ENCODE measurements at places on chromosomes 12 and 14. TPM values are rescaled to one million over a fixed set of nuclear protein-coding genes. Genes with fewer than 3 reads are reported as not detected.

RNF212B gene
- not detected for total RNA-seq

PRICKLE1 gene
- 25.4 TPM for total RNA-seq

METTL17 gene
- total RNA-seq, result 134 TPM

RPL10L gene
- total RNA-seq, result not detected

ACOT4 gene
- 1.3 TPM for total RNA-seq

MIP gene
- not detected for total RNA-seq

ANKS1B gene
- total RNA-seq, result 60.7 TPM

FAIM2 gene
- total RNA-seq, result 0.13 TPM

C12orf42 gene
- not detected for total RNA-seq

PZP gene
- total RNA-seq, result not detected

KDM2B gene
- total RNA-seq, result 32.1 TPM

OTOGL gene
- 0.13 TPM for total RNA-seq

DNA sequence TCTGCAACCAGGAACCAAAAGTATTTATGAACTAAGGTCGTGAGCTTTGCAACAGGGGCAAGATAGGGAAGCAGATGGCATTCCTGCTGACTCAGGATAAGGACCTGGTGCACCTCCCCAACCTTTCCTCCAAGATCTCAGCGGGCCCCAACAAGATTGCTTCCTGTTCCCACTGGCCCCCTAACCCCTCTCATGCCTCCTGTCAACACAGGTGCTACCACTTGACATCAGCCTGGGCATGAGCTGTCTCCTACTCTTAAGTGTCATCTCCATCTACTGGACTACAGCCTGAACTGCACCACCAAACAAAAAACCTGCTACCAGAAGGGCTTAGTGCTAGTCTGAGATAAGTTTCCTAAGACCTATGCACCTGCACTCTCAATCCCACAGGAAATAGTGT lies 32.7 kb downstream of the MED6 start:
- no peaks in the 10 kb centered on the region for H3K4me1 ChIP-seq
- no peaks in the 10 kb centered on the region for H3K27me3 ChIP-seq
- no peak overlapping the region for H3K4me3 ChIP-seq
- H3K36me3 ChIP-seq, result no peaks in the 10 kb centered on the region
- H3K27ac ChIP-seq, result no peak overlapping the region

DNA sequence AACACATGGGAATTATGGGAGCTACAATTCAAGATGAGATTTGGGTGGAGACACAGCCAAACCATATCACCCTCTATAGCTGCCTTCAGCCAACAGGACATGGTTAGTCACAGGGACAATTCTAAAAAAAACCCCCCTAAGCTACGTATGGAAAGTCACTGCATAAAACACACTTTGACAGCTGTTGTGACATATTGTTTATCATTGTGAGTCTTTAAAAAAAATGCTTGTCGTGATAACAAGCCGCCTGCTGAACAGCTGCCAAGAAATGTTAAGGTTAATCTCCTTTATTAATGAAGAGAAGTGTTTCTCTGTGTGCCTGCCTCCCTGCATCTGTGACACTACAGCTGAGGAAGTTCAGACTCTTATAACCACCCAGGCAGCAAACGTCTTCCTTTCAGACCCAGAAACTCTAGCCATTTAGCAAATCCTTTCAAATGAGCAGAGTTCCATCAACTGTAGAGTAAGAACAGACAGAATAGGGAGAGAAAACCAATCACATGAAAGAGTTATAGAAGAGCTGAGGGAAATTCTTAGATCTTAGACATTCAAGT lies 1459.6 kb upstream of the TMEM132C start:
- no peak overlapping the region for H3K4me3 ChIP-seq
- no peaks in the 10 kb centered on the region for H3K27me3 ChIP-seq
- no peaks in the 10 kb centered on the region for H3K4me1 ChIP-seq
- no peaks in the 10 kb centered on the region for H3K36me3 ChIP-seq

DNA sequence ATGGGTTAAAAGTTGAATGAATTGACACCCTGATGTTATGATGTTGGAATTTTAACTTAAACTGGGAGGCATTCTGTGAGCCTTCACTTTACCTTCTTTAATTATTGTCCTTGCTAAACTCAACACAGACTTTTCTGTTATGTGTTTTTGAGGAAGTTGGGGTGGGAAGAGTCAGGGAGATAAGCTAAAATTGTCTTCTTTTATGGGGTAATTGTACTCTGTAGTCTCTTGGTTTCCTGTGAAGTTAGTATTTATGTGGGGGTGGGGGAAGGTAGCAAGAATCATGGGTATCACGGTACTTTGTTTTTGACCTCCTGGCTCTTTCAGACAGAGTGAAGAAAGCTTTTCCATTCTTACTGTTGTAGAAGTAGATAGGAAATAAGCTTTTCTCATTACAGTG lies 32.9 kb downstream of the RAB21 start:
- H3K27me3 ChIP-seq, result no peaks in the 10 kb centered on the region
- H3K36me3 ChIP-seq, result peaks cover 10% of the 10 kb centered on the region
- no peaks in the 10 kb centered on the region for H3K4me1 ChIP-seq
- DNase-seq, result no peak
- H3K27ac ChIP-seq, result no peak overlapping the region
- no peak overlapping the region for H3K4me3 ChIP-seq

DNA sequence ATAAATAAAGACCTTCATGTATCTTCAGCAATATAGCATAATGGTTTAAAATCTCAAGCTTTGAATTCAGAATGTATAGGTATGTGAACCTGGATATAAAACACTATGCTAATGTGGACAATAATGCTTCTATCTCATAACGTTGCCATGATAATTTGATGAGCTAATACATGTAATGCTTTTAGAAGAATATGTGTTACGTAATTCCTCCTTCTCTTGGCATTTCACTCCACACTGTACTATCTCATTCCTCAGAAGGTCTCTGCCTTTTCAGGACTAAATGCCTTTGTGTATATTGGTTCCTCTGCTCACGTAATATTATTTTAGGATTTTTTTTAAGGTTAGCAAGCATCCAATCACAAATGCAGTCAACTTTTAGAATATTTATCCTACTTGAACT lies 86.5 kb downstream of the FOXA1 start:
- H3K4me3 ChIP-seq, result no peak overlapping the region
- no peaks in the 10 kb centered on the region for H3K27me3 ChIP-seq
- no peak overlapping the region for H3K27ac ChIP-seq
- no peaks in the 10 kb centered on the region for H3K4me1 ChIP-seq
- no peak for DNase-seq
- no peaks in the 10 kb centered on the region for H3K36me3 ChIP-seq

- no peak overlapping the region for H3K27ac ChIP-seq
- H3K36me3 ChIP-seq, result no peaks in the 10 kb centered on the region
- H3K27me3 ChIP-seq, result no peaks in the 10 kb centered on the region
- no peak for DNase-seq
These were observed 70.7 kb upstream of the LMNTD1 start for GRCh38 chr12:25623816-25624215.

DNA sequence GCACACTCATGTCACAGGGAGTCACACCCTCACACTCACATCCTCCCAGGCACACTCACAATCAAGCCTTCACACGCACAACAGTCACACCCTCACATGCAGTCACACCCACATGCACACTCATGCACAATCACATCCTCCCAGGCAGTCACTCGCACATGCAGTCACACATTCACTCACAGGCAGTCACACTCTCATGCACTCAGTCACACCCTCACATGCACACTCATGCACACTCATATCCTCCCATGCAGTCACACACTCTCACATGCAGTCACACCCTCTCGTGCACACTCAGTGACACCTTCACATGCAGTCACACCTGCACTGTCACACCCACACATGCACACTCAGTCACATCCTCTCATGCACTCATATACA lies 12.3 kb downstream of the TMEM179 start:
- H3K4me1 ChIP-seq, result no peaks in the 10 kb centered on the region
- no peak for DNase-seq
- no peaks in the 10 kb centered on the region for H3K27me3 ChIP-seq
- no peak overlapping the region for H3K4me3 ChIP-seq

- H3K27ac ChIP-seq, result no peak overlapping the region
- H3K27me3 ChIP-seq, result no peaks in the 10 kb centered on the region
These were observed 941.5 kb upstream of the MDGA2 start for GRCh38 chr14:48616931-48617330.

GRCh38 chr12:10849425-10849878 lies at the start of gene PRR4:
TSS of gene PRR4 (minus strand) at chr12:10849475. CDS start at chr12:10849437, 38 bp downstream.
- H3K27ac ChIP-seq, result no peak within 1 kb of the TSS
- H3K36me3 ChIP-seq, result no peaks in the 10 kb centered on the region
- no peak within 1 kb of the TSS for H3K4me3 ChIP-seq
- H3K4me1 ChIP-seq, result no peaks in the 10 kb centered on the region
- DNase-seq, result no peak

DNA sequence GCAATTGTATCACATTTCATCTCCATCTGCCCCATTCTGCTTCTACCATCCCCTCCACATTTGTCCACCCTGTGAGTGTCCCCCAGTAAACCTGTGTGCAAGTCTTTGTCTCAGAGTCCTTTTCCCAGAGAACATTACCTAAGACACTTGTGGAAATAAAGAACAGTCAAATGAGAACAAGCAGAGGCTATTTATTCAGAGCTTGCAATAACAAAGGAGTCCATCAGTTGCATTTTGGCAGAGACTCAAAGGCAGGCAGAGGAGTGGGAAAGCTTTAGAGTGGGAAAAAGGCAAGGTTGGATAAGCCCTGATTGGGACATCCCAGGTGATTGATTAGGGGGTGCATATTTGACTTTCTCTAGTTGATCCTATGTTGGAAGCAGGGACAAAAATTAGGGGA lies 18.2 kb upstream of the PPFIBP1 start:
- no peak overlapping the region for H3K27ac ChIP-seq
- H3K4me1 ChIP-seq, result peaks cover 7% of the 10 kb centered on the region
- peak; percentile 55 for DNase-seq
- H3K36me3 ChIP-seq, result no peaks in the 10 kb centered on the region
- no peak overlapping the region for H3K4me3 ChIP-seq

DNA sequence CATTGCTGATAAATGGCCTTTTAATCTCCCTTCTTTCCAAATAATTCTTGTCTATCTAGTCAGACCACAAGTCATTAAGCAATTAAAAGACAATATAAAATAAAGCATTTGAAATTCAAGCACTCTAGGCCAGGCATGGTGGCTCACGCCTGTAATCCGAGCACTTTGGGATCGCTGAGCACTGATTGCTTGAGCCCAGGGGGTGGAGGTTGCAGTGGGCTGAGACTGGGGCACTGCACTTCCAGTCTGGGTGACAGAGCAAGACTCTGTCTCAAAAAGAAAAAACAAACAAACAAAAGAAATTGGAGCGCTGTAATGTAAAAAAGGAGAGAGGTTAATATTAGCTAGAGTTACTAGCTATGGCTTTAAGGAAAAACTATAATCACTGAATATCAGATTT lies 30.5 kb upstream of the CSRP2 start:
- H3K27me3 ChIP-seq, result no peaks in the 10 kb centered on the region
- H3K4me1 ChIP-seq, result no peaks in the 10 kb centered on the region
- H3K4me3 ChIP-seq, result no peak overlapping the region
- H3K27ac ChIP-seq, result no peak overlapping the region
- H3K36me3 ChIP-seq, result no peaks in the 10 kb centered on the region

DNA sequence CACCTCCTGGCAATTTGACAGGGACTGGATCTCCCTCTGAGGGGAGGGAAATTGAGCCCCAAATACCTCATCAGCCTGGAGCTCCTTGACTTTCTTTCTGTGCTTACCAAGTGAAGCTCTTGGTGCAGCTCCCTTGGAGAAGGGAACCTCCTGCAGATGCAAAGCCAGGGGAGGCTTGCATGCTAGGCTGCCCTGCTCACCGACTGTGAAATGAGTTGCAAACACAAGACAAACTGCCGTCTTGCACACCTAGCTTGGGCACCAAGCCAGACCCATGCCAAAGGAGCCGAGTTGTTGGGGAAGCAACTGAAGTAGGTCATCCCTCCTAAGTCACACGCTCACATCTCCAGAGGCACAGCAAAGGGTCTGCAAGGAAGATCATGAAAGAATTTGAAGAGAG lies 95.2 kb downstream of the GTF2A1 start:
- no peaks in the 10 kb centered on the region for H3K27me3 ChIP-seq
- no peaks in the 10 kb centered on the region for H3K36me3 ChIP-seq
- no peak overlapping the region for H3K27ac ChIP-seq
- no peak overlapping the region for H3K4me3 ChIP-seq
- peaks cover 18% of the 10 kb centered on the region for H3K4me1 ChIP-seq
- peak; percentile 92 for DNase-seq

DNA sequence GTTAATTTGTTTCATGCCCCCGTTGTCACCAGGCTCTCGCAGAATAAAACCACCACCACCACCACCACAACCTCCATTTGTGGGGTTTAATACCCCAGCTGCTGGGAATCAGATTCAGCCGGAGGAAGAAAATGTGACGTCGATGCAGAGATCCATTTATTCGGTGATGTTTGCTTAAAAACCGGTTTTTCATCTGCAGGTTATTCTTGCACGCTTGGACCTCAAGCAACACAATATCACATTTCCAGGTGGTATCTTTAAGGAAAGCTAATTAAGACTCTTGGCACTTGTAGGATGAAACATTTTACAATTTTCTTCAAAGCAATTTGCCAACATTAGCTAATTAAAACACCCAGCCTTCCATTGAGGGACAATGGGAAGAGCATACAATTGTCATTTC lies 39.8 kb downstream of the SPRING1 start:
- H3K4me3 ChIP-seq, result no peak overlapping the region
- H3K27me3 ChIP-seq, result no peaks in the 10 kb centered on the region
- peaks cover 38% of the 10 kb centered on the region for H3K4me1 ChIP-seq
- DNase-seq, result no peak
- H3K36me3 ChIP-seq, result no peaks in the 10 kb centered on the region

DNA sequence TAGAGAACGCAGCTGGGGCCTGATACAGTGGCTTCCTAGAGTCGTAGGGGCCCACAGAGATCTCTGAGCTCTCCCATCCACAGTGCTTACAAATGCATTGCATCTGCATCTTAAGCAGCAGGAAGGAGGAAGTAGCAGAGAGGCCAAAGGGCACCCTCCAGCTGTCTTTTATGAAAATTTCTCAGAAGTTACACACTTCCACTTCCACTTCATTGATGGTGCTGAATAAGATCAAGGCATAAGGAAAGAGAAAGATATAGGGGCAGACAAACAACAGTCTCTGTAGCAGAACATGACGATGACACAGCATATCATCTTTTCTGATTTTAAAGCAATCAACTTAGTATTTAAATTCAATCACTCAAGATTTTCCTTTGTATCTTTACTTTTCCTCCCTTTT lies 51.6 kb upstream of the ABCC9 start:
- H3K4me3 ChIP-seq, result no peak overlapping the region
- no peak for DNase-seq
- no peaks in the 10 kb centered on the region for H3K4me1 ChIP-seq
- no peak overlapping the region for H3K27ac ChIP-seq

GRCh38 chr12:124695861-124696260 lies 128.4 kb upstream of the NCOR2 start:
- H3K36me3 ChIP-seq, result no peaks in the 10 kb centered on the region
- no peak overlapping the region for H3K27ac ChIP-seq
- H3K4me1 ChIP-seq, result peaks cover 41% of the 10 kb centered on the region
- no peak for DNase-seq
- H3K27me3 ChIP-seq, result no peaks in the 10 kb centered on the region
- no peak overlapping the region for H3K4me3 ChIP-seq

GRCh38 chr12:106066726-106067325 lies 71.9 kb downstream of the NUAK1 start:
- no peak for DNase-seq
- no peaks in the 10 kb centered on the region for H3K4me1 ChIP-seq
- H3K36me3 ChIP-seq, result peaks cover 6% of the 10 kb centered on the region
- no peaks in the 10 kb centered on the region for H3K27me3 ChIP-seq
- H3K4me3 ChIP-seq, result no peak overlapping the region

Measured in thyroid gland (tissue), 4 donors.